Esophagus mucosa (tissue), 1 donor: ENCODE measurements at places on chromosomes 6 and 20. TPM values are rescaled to one million over a fixed set of nuclear protein-coding genes. Genes with fewer than 3 reads are reported as not detected.

Gene TP53RK
- 7.8 TPM for total RNA-seq

Gene BNIP5
- not detected for total RNA-seq

Gene TCF15
- not detected for total RNA-seq

Gene ID1
- total RNA-seq, result 299 TPM

Gene TRAPPC3L
- total RNA-seq, result not detected

Gene TRIM40
- not detected for total RNA-seq
